MG63 (cell line): ENCODE measurements at places on chromosomes 4 and X. TPM values are rescaled to one million over a fixed set of nuclear protein-coding genes. Genes with fewer than 3 reads are reported as not detected.

The NHSL2 gene
- not detected in 2 replicates for total RNA-seq

The GLRB gene
- 0.81 and 3.9 TPM in 2 replicates for total RNA-seq

The SAGE1 gene
- not detected in 2 replicates for total RNA-seq

The XKRX gene
- total RNA-seq: not detected in 2 replicates

The EMCN gene
- total RNA-seq: not detected in 2 replicates

The PDZD4 gene
- total RNA-seq: 1.5 and 5.8 TPM in 2 replicates

The ARHGEF6 gene
- 4.7 and 4.8 TPM in 2 replicates for total RNA-seq

The SPANXN2 gene
- total RNA-seq: not detected in 2 replicates

The AMTN gene
- 2.6 TPM in 1 of 2 replicates, not detected in the other for total RNA-seq

The AKAP14 gene
- total RNA-seq: not detected in 2 replicates

The SSX3 gene
- not detected in 2 replicates for total RNA-seq

The TXLNG gene
- 8.6 and 12.7 TPM in 2 replicates for total RNA-seq

The ARMCX4 gene
- not detected in 2 replicates for total RNA-seq

The VEGFD gene
- not detected in 2 replicates for total RNA-seq
